Omental fat pad (tissue), 4 donors: ENCODE measurements at places on chromosomes 7 and 10. TPM values are rescaled to one million over a fixed set of nuclear protein-coding genes. Genes with fewer than 3 reads are reported as not detected.

- DNase-seq = no peak
These were observed 410.0 kb downstream of the HTR7 start for GRCh38 chr10:90447831-90448230.

DNA sequence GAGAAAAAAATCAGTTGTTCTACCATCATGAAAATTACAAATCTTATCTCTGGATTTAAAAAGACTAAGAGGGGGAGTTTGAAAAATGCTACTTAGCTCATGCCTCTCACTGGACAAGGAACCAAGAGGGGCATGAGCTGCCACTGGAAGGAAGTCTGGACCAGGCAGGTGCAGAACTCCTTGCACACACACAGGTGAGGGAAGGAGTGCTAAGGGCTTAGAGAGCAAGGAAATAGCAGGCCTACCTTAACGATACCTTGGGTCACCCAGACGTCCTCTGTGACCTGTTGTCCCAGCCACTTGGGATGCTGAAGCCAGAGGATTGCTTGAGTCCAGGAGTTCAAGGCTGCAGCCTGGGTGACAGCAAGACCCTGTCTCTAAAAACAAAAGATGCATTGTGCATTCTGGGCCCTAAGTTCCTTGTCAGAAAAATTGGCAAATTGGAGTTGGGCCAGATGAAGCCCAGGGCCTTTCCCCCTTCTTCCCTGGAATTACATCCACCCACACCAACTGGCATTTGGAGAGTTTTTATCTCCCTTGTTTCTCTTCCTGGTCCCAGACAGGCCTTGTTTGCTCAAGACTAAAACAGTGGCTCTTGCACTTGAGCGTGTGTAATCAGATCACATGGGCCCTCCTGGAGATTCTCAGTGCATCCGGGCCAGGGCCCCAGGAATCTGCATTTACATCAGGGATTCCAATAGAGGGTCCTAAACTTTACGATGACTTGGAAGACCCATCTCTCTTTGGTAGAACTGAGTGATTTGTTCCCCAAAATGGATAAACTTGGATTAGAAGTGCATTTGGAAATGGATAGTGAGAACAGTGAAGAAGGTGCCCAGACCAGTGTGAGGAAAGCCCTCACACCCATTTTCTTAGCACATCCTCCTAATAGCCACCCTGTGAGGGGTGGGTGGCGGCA, 3.0 kb downstream of the DDIT4 start:
- no peak for DNase-seq

DNA sequence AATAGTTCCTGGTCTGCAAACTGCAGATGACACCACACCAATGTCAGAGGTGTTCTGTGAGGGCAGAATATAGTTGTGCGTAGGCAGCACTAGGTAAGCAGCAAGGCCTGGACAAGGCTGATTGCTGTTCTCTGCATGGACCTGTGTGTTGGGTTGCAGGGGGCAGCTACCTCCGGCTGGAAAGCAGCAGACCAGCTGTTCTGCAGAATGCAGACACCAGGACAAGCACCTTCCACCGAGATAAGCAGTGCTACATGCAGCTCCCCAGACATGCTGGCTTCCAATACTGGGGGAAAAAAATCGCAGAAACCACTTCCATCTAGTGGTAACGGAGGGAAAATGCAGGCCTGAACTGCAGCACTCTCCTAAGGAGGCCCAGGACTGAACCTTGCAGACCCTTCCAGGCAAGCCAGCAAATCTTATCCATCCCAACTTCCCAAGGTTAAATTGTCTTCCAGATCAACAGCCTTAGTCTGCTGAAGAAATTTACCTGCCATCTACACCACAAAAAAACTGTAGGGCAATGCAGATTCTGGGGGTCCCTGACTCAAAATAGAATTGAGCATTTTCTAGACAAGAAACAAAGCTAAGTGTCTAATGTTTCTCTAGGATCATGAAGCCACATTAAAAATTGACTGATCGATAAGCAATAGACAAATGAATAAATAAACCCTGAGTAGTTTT, 50.5 kb upstream of the COBL start:
- no peak for DNase-seq

Gene TMEM273
- 22.1 TPM for total RNA-seq

GRCh38 chr10:126175641-126176262, 212.5 kb downstream of the ADAM12 start:
- DNase-seq = no peak

- DNase-seq = no peak
These were observed 852.9 kb downstream of the SORCS1 start for GRCh38 chr10:106311590-106311989.
